Stimulated activated CD8-positive, alpha-beta memory T cell treated with anti-CD3 and anti-CD28 coated beads, Interleukin-2, amount 100 ng/mL, for 1 hour (primary cell): ENCODE measurements at places on chromosomes 2 and 18.

DNA sequence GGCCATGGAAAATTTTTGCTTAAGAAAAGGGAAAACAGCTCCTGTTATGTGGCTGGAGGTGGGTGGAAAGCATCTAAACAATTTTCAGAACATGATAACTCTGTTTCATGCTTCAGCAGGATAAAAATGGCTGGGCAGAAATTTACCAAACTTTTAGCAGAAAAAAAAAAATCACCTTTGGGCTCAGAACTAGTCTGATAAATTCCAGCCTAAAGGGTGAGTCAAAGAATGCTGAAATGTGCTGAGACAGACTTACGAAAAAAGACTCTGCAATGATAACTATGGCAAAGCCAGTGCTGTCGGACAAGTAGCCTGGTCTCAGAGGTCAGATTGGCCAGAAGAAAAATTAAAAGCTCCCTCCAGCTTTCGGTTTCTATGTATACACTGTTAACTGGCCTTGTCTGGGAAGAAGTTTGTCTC lies 123.6 kb downstream of the LRATD1 start:
- DNase-seq: no peak

DNA sequence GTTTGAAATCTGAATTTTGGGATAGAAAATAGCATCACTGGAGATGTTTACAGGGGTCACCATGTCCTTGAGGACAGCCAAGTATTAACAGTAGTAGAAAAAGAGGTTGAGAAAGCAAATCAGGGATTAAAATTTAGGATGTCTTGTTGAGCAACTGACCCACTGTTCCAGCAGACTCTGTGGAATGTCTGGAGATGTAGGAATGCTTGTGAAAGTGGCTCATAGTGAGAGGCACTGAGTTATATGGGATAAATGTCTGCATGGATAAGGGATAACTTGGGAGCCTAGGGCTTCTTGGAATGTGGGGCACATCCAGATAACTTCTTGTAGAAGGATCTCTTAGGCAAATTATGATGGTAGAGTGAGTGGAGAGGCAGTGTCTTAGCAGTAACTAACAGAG lies 495.0 kb downstream of the TMX3 start:
- no peak for DNase-seq

DNA sequence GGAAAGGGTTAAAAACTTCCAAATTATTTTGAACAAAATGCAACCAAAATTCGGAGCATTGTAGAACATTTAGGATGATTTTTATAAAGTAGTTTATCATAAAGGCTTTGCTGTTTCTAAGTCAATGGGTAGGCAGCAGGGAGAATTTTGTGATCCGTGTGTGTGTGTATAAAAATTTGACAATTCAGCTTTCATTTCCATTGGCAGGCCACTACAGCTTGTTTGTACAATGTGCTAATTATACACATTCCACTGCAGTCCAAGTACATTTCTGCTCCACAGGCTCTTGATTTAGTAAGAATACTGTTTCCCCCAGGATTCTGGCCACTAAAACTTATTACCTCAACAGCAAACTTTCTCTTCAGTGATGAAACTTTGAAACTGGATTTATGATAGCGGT lies 71.8 kb upstream of the LTBP1 start:
- DNase-seq: no peak

GRCh38 chr2:1915746-1916145 lies 171.4 kb upstream of the PXDN start:
- DNase-seq: no peak

- DNase-seq: no peak
Observed at GRCh38 chr2:2764001-2764355, 432.9 kb upstream of the MYT1L start.
